NCI-H187 (cell line): ENCODE measurements at places on chromosomes 4 and X.
A peak's percentile ranks its signal among the peaks of the same experiment; 100 is the strongest.

DNA sequence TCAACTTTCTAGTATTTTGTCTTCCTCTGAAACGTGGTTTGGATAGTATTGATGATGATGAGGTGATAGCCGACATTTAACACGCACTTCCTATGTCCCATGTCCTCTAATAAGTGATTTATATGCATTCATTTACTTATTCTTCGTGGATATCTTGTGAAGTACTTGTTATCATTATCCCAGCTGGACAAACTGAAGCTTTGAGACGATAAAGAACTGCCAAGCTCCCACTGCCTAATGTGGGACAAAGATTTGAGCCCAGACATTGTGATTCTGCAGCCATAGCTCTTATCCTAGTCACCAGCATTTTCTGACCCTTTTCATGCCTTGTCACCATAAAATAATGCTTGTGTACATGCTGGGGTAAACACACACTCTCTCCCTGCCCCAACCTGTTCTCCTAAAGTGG is 92.5 kb downstream of the RAPGEF2 start:
- no peak for DNase-seq

DNA sequence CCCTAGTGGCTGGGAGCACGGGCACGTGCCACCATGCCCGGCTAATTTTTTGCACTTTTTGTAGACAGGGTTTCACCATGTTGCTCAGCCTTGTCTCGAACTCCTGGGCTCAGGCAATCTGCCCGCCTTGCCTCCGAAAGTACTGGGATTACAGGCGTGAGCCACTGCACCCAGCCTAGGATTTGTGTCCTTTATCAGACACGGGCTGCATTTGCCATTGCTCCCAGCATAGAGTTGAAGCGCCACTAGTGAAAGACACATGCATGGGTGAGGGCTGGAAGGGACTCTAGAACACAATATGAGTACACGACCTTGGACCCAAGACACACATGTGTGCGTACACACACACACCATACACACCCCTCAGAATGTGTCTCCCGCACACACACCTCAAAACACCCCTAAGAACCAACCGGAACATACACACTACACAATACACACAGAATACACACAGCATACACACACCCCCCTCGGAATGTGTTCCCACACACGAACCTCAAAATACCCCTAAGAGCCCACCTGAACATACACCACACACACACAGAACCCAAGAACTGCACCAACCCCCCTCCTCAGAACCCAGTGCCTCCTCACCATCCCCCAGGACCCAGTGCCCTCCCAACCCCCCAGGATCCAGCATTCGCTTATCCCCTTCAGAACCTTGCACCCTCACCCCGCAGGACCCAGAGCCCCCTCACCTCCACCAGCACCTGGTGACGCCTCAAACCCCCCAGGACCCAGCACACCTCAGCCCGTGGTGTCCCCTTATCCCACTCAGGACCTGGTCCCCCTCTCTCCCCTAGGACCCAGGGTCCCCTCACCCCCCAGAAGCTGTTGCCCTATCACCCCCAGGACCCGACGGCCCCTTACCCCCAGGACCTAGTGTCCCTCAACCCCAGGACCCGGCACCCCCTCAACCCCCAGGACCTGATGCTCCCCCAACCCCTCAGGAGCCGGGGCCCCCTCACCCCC is 1.0 kb downstream of the TNIP2 start:
- no peak for DNase-seq

- DNase-seq, result no peak
These were observed 103.6 kb downstream of the ENOX2 start for GRCh38 chrX:130799393-130799792.

DNA sequence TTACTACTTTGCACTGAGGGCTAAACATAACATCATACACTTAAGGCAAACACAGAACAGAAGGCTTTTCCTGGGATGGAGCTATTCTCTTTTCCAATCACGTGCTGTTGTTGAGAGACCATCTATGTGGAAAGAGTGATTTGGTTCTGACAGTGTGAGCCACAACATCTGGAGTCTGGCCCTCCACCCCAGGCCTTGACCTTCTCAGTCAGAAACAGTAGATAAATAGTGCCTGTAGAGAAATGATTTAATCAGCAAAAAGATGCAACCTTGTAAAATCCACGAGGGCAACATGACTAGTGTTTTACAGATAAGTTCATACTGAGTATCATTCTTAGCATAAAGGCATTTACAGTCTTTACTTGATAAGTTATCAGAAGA is 10.8 kb upstream of the SFRP2 start:
- DNase-seq, result no peak

DNA sequence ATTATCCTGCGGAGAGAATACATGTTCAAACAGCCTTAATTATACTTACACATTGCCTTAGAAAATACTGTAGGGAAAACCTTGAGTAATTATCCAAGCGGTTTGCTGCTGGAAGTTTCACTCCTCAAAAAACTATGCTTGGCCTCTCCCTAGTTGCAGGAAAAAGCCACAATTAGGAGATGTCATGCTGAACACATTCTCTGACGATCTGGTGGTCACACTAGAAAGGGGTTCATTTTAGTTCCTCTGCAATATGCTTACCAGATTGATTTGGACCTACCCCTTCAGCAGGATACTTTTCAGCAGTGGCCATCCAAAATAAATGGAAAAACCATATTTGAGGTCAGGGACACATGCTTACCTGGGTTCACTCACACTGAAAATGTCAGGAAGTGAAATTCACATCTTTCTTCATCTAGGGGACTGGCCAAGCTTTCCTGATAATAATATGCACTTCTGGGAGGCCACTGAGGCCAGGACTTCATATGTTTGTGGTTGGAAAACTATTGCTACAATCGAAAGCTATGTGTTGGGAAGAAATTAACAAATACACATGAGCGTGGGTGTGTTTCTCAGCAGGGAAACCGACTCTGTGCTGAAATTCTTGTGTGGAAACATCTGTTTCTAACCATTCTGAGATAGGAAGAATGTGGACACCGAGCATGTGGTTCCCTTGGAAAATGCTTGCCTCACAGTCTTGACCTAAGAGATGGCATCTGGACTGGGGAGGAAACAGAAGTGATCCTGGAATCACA is 68.8 kb downstream of the ATXN3L start:
- DNase-seq, result no peak

DNA sequence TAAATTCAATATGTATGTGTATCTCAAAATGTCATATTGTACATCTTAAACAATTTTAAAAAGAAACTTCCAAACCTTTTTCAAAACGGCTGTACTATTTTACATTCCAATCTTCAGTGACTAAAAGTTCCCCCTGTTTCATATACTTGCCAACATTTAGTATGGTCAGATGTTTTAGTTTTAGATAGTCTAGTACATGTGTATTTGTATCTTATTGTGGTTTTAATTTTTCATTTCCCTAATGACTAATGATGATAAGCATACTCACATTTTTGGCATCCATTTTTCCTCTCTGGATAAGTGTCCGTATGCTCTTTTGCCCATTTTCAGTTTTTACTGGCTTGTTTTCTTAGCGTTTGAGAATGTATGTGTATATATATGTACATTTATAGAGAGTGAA is 212.2 kb upstream of the MAGEB18 start:
- no peak for DNase-seq

DNA sequence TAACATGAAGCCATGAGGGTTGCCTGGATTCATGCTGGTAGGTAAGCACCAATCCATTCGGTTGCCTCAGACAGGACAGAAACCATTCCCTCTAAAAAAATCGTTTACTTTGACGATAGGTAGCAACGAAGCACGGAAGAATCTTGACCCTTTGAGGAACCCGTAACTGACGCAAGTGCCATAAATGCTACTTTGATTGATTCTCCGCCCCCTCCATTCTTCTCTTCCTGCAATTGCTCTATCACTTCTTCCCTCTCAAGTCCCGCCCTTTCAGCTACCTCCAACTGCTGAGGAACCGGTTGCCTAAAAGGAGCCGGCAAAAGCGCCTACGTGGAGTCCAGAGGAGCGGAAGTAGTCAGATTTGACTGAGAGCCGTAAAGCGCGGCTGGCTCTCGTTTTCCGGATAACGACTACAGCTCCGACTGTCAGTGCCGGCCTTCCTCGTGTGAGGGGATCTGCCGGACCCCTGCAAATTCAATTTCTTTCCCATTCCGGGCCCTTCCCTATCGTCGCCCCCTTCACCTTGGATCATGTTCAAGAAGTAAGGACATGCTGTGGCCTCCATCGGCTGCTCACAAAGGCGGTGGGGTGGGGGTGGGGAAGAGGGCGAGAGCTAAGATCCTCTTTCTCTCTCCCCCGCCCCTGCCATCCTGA is at the start of gene MCTS1:
Gene MCTS1, plus strand, starts transcription at position 395 of the 654 bp plus-strand sequence. Its CDS starts 136 bp downstream, at position 531.
- peak; percentile 86 for DNase-seq

GRCh38 chrX:96776966-96777365 is 92.3 kb downstream of the DIAPH2 start:
- DNase-seq, result no peak

GRCh38 chrX:137567682-137568232 is 1.8 kb downstream of the ZIC3 start:
- DNase-seq, result no peak

DNA sequence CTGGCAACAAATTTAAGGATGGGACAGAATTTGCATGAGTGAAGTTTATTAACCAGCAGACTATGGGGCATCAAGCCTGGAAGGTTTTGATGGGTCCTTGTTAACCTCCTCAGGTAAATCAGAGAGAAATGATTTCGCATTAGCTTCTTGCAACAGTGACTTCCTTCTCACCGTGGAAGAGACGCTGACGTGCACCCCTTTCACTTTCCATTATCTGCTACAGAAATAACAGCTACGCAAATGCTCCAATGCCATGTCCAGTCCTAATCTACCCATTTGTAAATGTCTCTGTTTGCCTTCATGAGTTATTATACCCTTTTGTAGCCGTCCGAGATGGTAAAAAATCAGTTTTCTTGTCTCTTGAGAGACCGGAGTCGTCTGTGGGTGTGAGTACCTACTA is 100.3 kb downstream of the SLC34A2 start:
- DNase-seq, result peak; percentile 76

DNA sequence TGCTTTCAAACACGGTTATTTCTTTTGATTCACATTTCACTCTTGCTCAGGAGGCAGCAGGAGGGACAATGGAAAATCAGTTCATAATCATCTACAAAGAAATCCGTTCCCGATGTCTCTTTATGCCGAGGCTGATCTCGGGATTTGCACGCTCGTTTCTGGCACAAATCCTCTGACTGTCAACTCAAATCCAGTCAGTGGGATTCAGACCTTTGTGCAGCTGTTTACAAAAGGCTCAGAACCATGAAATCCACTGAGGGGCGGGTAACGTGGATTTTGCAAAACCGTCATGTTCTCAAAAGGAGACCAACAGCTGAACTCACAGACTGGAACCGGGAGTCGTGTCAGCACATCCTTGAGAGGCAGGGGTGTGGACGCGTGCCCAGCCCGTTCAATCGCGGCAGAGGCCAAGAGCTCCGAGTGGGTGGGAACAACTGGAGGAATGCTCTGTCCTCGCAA is 46.4 kb downstream of the ACOX3 start:
- DNase-seq, result no peak

DNA sequence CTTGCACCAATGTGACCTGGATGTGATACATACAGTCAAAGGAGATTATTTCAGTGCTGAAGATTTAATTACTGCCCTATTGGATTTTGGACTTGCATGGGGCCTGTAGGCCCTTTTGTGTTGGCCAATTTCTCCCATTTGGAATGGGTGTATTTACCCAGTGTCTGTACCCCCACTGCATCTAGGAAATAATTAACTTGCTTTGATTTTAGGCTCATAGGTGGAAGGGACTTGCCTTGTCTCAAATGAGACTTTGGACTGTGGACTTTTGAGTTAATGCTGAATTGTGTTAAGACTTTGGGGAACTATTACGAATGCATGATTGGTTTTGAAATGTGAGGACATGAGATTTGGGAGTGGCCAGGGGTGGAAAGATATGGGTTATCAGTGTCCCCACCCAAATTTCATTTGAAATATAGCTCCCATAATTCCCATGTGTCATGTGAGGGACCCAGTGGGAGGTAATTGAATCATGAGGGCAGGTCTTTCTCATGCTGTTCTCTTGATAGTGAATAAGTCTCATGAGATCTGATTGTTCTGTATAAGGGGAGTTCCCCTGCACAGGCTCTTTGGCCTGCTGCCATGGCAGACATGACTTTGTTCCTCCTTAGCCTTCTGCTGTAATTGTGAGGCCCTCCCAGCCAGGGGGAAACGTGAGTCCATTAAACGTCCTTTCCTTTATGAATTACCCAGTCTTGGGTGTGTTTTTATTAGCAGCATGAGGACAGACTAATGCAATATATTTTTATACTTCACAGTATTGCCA is 362.2 kb upstream of the SPANXN4 start:
- no peak for DNase-seq

GRCh38 chrX:261167-261918 is 19.8 kb upstream of the PLCXD1 start:
- DNase-seq, result no peak

DNA sequence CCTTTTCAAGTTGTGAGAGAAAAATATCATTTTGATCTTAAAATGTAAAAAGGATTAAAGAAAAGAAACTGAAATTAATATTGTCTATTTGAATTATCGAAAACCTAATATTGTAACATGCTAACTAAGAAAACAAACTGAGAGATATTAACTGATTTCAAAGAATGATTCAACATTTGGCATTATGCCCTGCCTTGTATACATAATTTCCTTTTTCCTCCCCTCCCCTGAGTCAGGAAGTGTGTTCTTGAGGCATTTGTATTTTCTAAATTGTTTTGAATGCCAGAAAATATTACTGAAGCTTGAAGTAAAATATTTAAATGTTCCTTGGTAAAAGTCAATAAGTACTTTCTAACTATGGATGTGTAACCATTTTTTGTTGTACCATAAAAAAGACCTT is 49.4 kb downstream of the RPS6KA3 start:
- DNase-seq, result no peak

DNA sequence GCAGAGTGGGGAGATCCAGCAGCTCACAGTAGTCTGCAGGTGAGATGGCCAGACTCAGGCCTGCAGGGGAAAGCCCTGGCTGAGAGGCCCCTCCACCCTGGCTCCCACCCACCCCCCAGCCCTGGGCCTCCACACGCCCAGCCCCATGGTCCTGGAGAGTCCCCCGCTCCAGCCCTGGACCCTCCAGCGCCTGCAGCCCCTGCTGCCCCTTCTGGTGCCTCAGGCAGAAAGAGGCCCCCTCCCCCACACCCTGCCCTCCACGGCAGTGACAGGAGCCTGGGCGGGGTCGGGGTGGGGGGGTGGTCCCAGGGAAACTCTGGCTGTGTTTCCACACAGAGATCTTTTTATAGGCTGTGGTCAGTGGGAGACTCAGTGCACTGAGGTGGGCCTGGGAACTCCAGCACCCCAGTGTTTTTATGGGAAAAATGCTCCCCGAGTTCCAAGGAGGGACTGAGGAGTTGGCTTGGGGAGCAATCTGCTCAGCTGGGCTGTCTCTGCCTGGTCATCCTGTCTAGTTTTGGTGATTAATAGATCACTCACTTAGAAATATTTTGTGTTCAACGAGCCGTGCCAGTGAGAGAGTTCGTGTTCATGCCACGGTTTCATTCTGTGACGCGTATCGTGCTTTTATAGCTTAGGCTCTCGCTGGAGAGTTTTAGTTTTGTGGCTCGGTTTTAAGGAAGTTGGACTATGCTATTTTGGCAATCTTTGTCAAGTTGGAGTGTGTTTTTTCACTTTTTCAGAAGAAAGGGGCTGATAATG is 53.1 kb upstream of the HGFAC start:
- no peak for DNase-seq
